H1 (cell line): ENCODE measurements at places on chromosomes 2 and 18.

DNA sequence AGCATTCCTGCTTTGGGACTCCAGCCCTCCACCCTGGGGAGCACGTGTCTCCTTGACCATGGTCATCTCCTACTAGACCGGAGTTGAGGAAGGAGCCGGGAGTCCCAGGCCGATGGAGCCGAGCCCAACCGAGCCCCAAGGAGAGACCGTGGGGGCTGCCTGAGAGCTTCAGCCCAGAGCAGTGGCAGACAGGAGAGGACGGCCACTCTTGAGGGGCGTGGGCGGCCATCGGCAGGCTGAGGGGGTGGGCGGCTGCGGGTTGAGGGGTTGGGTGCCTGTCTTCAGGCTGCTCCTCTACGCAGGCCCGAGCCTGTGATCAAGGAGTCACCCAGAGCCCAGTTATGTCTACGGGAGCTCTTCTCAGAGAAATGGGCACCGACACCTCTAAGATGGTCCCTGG, 158.7 kb downstream of the PXDN start:
- no peak for DNase-seq

GRCh38 chr2:204109681-204110080, 173.1 kb downstream of the ICOS start:
- no peak for DNase-seq

- DNase-seq, result no peak
Measured at GRCh38 chr2:84388133-84388532, 70.9 kb downstream of the SUCLG1 start.

- DNase-seq, result no peak
Measured at GRCh38 chr18:8140841-8141501, 468.3 kb upstream of the RAB12 start.

DNA sequence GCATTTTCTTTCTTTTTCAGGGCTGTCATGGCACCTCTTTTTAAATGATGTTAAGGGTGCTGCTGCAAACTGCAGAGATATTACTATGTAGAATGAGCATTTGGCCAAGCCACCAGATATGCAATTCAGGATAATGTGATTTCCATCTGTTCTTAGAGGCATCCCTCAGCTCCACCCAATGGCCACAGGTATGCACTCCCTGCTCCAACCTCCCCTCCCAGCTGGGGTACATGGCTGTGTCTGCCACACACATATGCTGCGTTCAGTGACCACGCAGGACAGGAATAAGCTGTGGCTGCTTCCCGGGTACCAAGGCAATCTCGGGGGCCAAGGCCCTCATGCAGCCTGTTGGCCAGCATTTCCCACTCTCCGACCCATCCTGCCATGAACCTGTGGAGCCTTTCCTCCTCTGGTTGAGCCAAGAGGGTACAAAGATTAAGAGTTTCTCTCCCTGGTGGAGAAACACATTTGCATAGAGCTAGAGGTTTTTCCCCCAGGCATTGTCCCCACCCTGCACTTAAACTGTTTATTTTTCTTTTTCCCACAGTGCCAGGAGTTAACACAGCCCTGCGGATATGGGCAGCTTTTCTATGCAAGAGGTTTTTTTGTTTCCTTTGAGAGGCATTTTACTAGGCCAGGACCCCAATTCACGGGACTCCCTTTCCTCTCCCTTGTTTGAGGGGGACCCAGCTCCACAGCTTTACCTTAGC, 147.0 kb downstream of the GCA start:
- DNase-seq, result no peak

DNA sequence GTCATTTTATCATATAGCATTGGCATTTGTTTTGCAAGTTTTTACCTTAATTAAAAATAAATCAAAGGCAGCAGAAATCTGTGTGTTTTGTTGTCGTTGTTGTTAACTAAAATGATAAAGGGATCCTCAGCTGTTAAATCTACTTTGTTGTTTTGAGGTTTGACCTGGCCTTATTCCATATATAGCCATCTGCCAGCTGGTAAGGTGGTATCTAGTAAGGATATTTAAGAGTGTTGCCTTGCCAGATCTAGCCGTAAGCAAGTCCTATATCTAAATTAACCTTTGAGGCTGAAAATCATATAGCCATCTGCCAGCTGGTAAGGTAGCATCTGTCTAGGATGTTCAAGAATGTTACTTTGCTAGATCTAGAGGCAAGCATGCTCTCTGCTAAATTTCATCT, 56.6 kb downstream of the BMPR2 start:
- DNase-seq, result no peak
